Activated B cell treated with CpG ODN at 0.5 μM for 24 hours (primary cell): ENCODE measurements at places on chromosomes 4 and X.

GRCh38 chrX:136620780-136621179 lies 27.2 kb upstream of the CD40LG start:
- no peak for DNase-seq

GRCh38 chr4:139229534-139230039 lies 50.4 kb downstream of the MGARP start:
- no peak for DNase-seq

- no peak for DNase-seq
These were observed 1026.0 kb downstream of the ADGRL3 start for GRCh38 chr4:62226082-62226481.

GRCh38 chr4:140769209-140769608 lies 13.0 kb upstream of the TBC1D9 start:
- DNase-seq: no peak

- DNase-seq: no peak
These were observed 352.2 kb upstream of the MAGEB16 start for GRCh38 chrX:35445912-35446311.

- no peak for DNase-seq
These were observed 308.7 kb downstream of the GBA3 start for GRCh38 chr4:23001478-23001877.

DNA sequence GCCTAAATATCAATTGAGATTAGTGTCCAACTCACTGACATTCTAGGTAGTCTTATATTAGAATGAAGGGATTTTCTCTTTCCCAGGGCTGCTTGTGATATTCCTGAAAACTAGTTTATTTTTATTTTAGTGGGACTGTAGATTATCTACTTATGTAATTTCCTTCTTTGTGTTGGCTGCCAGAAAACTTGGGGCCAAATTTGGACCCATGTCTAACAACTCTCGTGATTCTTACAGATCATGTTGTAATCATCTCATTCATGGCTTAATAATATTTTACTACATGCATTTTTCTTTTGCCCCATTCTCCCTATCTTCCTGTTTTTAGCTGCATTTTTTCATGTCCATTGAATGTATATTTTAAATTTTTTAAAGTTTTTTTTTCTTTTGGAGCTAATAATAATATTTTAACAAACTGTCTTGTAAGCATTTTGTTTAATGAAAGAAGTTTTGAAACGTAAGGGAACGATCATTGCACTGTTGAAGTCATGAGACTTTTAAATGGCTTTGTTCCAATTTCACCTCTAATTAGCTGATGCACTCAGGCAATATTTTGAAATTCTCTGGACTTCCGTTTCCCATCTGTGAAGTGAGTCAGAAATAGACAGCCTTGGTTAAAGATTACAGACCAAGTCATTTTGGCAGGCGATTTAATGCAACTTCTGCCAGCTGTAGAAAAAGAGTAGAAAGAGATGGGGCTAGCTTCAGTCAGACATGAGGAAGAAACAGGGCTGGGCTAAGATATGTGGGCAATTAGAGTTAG lies 14.3 kb upstream of the TDO2 start:
- DNase-seq: no peak

DNA sequence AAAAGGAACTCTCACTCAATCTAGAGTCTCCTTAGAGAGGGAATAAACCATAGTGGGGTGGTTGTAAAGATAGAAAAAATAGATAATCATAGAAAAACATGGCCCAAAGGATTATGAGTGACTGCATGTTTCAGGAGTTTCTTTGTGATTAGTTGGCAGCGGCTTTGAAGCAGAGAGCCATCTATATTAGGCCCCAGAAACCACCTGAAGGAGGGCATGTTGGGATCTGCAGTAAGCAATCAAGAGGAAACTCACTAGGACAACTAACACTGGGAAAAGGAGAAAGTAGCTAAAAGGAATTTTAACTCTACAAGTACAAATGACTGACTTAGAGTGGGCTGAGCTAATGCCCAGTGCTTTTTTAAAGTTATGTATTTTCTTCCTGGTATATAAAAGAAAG lies 269.2 kb upstream of the NRK start:
- DNase-seq: no peak

GRCh38 chrX:3393581-3394111 lies 47.2 kb upstream of the MXRA5 start:
- DNase-seq: no peak

GRCh38 chr4:80185787-80186548 lies 11.3 kb upstream of the PRDM8 start:
- DNase-seq: no peak

GRCh38 chr4:78596111-78596742 lies 44.7 kb downstream of the ANXA3 start:
- no peak for DNase-seq

GRCh38 chrX:154046940-154047610 lies 27.4 kb upstream of the IRAK1 start:
- no peak for DNase-seq

DNA sequence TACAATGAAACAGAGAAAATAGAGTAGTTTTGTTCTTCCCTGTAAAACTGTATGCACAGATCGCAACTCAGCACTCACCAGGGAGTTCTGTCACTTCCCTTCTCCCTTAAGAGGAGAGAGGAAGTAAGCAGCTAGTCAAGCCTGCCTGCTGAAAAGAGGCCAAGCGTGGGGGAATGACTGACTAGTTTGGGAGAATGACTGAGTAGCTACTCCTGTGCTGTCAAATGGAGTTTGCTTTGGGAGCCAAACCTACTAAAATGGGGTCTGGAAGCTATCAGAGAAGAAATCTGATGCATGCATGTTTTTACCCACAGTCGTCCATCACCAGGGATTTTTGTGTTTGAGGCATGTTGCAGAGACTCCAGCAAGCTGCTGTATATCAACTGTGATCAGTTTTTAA lies 54.6 kb upstream of the LHFPL1 start:
- no peak for DNase-seq

DNA sequence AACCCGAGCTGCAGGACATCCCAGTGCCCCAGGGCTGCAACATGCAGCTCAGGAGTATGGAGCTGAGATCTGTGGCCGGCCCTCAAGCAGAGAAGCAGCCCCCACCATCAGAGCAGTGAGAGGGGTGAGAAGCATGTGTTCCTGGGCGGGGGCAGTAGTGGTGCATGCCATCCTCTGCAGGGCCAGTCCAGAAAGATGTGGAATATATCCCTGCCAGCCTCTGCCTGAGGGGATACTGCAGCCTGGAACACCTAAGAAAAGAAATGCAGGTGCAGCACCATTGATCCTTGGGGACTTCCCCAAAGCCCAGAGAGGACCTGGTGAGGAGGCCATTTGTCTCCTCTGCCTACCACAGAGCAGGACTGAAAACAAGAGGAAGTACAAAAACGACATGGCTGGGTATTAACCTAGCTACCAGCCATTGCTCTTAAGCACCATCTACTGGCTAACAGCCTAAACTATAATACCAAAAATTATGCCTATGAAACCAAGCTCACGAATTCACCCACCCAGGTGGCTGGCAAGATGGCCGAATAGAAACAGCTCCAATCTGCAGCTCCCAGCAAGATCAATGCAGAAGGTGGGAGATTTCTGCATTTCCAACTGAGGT lies 158.8 kb downstream of the ADGRA3 start:
- no peak for DNase-seq

DNA sequence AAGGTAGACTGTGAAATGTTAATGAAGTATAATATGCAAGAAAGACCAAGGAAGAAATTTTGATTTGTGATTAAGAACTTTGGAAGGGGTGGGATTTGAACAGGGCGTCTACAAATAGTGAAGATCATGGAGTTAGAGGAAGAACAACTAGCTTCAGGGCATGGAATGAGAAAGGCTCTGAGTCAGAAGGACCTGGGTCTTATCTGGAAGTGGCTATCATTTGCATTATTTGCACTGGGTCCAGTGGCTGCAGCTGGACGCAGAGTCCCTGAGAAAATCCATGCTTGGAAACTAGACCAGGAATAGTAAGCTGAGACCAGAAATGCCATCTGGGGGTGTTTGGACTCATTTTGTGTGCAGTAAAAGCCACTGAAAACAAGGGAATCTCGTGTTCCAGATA lies 4.3 kb upstream of the LIMCH1 start:
- no peak for DNase-seq

- no peak for DNase-seq
These were observed at the start of gene SLC4A4 for GRCh38 chr4:71338846-71339593. Gene SLC4A4 (plus strand): TSS chr4:71339020.

DNA sequence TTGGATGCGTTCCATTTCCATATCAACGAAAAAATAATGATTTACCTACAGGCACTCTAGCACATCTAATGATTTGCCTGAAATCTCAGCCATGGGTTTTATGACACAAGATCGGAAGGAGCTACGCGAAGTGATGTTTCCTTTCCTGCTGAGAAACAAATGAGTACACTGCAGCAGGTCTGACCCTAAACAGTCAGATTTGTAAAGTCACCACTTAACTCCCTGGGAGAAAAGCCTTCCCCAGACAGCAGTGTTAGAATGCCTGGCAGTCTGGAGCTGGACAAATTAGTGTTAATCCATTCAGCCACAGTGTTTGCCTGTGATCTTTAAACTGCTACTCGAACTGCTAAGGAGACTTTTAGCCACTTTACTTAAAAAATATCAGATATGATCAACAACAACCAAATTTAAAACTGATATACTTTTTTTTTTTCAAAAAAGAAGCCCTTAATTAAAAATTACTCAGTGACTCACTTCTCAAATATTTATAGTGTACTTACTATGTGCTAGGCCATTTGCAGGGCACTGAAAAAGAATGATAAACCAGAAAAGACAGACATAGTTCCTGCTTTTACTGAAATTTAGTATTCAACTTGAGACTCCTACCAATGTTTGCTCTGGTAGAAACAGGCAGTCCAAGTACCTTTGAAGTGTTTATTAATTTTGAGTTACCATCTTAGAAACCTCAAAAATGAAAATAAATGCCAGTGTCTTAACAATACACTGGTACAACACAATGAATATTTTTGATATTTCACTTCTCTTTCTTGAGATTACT lies 104.5 kb downstream of the SHISA3 start:
- DNase-seq: no peak

GRCh38 chr4:73705721-73706120 lies 34.6 kb upstream of the CXCL8 start:
- DNase-seq: no peak

DNA sequence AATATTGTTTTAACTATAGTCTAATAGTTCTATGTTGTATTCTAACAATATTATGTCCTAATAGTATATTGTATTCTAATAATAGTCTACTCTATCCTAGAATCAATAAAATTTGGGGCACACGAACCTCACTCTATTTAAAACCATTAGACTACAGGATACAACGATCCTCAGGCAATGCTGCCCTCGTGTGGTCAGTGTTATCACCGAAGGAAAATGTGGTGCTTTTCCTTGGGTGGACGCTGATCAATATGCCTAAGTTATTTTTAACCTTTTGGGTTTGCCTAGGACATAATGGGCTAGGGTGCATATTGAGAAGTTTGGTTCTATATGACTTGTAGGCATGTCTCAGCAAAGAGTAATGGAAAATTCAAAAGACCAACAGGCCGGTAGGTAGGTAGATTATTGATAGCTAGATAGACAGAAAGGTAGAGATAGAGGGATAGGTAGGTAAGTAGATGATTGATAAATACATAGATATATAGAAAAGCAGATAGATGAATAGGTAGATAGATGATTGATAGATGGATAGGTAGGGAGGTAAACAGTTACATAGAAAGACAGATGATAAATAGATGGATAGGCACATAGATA lies 75.1 kb downstream of the PRKX start:
- DNase-seq: no peak

DNA sequence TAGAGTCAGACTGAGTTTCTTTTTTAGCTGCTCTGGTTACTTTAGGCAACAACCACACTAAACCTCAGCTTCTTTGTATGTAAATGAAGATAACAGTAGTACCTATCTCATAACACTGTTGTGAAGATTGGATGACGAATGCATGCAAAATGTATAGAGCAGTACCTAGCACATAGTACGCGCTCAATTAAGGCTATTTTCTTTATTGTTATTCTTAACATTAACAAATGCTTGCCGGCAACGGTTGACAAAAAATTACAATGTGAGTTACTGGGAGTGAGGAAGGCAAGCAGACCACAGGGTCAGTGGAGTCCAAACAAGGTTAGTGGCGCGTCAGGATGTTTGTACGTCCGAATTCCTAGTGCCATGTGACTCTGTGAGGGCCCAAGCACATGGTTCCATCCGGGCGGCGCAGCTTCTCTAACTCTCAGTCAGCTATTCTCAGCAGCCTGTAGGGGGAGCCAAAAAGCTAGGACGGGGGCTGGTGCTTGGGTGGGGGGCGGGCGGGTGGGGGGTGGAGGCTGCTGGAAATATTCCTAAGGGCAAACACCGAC lies 821 bp upstream of the NALF2 start:
- DNase-seq: no peak

DNA sequence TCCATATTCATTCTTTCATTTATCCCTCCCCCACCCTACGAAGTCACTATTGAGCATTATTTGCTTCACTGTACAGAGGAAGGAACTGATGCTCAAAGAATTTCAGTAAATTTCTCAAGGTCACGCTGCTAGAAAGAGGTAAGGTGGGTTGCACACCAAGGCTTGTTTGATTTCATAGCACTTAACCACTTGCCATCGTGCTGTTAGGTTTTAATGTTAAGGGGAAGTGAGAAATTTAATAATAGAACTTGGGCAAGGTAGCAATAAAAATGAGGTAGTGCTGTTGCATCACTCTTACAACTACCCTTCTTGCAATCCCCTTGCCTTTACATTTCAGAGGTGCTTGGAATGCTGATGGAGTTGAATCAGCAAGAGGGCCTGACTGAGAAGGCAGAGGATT lies 343.1 kb downstream of the MID1IP1 start:
- DNase-seq: no peak

DNA sequence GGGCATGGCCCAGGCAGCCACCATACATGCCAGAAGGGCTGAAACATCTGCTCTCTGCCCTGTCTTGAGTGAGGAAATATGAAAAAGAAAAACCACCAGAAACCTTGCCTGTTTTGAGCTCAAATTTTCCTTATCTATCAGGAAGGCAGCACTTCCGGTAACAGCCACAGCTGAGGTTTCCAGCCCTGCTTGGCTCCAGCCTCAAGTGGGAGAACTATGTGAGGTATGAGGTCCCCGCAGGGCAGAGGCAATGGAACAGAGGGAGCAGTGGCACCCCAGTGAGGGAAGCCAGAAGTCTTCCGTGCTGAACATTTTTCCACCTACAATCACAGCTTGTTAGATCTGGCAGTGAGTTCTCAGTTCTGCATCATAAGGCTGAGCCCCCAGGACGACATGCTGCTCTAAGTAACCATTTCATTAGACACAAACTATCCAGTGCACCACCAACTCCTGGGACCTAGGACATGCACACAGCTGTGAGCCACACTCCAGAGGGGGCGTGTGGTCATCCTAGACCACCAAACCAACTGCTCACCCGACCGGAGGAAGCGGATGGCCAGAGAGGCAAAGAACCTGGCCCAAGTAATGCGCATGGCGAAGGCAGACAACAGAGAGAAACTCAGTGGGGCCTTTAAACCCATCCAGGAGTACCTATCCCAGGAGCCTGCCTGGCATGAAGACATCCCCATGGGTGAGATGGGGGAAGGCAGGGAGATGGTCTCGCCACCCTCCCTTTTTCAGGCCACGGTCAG lies 22.6 kb downstream of the WDR1 start:
- DNase-seq: no peak

DNA sequence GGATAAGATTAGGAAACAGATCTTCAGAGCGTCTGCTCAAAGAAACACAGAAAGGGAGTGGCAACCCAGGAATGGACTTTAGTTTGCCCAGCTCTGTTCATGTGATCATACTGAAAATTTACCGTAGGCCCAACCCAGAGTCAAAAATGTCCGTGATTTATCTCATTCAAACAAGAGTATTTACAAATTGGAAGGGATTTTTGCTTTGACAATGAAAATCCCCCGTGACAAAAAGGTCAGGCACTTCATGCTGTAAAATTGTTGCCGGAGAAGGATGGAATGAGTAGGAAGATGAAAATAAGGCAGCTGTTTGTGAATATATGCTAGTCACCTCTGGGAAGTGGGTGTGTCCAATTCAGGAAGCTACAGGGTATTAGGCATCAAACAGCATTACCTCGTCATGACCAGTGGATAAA lies 1.2 kb downstream of the SULT1B1 start:
- DNase-seq: no peak
